ENCODE measurements at places on chromosomes 1 and 21. TPM values are rescaled to one million over a fixed set of nuclear protein-coding genes. Genes with fewer than 3 reads are reported as not detected.
A peak's percentile ranks its signal among the peaks of the same experiment; 100 is the strongest.

Gene CFAP107
- 1.2 TPM for polyA plus RNA-seq

Gene ETV3
- polyA plus RNA-seq, result 28.2 TPM

Gene MIXL1
- 0.16 TPM for polyA plus RNA-seq

Gene RGS13
- polyA plus RNA-seq, result not detected

Gene DNAH14
- polyA plus RNA-seq, result 19.0 TPM

Gene ADORA3
- polyA plus RNA-seq, result 0.65 TPM

Gene KIF2C
- polyA plus RNA-seq, result 28.1 TPM

DNA sequence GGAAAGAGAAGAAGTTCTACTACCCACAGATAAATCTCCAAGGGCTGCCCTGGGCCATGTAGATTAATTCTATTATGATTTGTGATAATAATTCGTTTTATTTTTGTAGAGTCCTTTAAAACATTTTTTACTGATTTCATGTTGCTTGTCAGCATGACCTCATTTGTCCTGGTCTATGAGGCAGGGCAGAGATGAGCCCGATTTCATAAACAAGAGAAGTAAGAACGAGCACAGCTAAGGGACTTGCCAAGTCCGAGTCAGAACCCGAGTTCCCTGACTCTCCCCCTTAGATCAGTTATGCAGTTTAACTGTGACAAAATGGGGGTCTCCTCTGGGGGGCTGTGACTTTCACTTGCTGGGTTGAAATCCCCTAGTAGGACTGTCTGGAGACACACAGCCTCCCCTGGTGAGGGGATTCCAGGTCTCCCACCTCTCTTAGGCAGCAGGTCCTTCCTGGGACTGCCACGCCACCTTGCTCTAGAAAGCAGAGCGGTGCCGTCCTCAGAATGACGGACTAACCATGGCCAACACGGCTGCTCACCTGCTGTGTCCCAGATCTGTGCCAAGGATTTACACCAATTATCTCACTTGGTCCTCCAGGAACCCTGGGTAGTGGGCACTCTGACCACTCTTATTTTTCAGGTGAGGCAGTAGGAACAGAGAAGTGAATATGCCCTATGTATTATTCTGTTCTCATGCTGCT lies 31.0 kb upstream of the SOX13 start:
- no peak for DNase-seq

DNA sequence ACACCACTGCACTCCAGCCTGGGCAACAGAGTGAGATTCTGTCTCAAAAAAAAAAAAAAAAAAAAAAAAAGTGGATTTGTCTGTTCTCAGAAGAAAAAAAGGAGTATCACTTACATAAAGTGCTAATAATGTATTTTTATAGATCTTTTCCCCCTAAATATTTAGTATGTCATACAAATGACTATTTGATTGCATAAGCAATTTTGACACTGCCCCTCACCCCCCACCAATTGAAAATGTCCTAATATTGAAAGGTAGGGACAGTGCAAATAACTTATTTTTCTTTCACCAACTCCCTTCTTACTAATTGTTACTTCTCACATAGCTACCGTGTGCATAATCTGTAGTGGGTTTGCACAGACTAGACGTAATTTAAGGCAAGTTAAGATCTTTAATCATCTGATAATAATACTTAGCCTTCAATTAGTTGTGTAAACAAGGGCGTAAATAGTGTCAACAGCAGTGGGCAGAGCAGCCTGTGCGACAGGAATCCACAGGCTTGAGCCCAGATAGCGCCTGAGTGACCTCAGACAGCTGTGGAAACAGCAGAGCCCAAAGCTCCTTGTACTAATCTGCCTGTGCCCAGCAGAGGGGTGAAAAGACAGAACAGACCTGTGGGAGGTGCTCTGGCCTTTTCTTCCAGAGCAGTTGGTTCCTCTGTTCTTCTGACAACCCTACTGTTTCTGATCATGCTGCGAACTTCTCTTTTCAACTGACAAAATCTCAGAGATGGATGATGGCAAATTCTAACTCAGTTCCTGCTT lies 4.5 kb upstream of the IER5 start:
- DNase-seq, result no peak

DNA sequence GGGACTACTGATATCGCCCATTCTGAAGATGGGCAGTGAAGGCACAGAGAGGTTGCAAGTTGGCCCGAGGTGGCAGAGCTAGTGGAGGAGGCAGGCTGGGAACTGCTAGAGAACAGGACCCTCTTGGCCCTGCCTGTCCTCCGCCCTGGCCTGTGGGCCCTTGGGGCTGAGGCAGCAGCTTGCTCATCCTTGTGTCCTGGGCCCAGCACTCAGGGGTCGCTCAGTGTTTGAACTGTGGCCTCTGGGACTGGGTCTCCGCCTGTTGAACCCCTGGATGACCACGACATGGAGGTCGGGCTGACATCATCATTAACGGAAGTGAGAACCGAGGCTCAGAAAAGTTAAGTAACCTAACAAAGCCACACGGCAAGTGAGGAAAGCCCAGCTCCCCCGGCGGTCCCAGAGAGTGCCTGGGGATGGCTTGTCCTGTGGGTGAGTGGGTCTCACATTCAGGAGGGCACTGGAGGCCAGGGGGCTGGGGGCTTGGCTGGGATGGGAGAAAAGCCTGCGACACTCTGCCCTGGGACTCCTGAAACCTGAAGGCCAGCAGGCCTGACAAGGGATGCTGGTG lies 23.0 kb upstream of the DDOST start:
- DNase-seq, result no peak

DNA sequence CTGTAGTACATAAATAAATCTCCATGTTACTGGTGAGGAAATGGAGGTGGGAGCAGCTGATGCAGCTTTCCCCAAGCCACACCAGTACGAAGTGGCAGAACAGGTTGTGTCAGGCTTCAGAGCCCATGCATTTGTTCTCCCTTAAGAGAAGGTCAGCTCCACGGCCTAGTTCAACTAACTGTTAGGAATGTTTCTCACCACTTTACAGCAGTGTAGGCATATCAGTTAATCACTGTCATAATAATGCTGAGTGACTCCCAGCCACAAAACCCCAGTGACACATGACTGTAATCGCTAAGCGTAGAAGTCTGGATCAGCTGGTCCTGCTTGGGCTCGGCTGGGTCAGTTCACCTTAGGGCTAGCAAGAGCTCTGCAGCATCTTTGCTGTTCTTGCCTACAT lies 90.4 kb downstream of the VPS26C start:
- DNase-seq, result peak; percentile 43

DNA sequence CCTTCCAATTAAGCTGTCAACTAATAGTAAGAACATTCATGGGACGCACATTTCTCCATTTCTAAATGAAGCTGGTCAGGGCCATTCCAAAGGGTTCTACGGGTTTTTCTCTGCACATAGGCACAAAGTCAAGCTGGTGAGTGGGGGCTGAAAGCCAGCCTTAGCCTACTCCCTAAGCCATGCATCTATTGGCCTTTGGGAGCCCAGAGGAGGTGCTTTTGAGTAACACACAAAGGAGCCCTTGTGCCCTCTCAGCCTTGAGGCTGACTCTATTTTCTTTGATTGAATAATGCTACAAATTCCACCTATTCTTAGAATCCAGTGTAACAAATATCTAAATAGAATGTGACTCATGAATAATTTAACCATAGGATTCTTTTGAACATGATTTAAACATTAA lies 73.6 kb downstream of the RGS13 start:
- no peak for DNase-seq

DNA sequence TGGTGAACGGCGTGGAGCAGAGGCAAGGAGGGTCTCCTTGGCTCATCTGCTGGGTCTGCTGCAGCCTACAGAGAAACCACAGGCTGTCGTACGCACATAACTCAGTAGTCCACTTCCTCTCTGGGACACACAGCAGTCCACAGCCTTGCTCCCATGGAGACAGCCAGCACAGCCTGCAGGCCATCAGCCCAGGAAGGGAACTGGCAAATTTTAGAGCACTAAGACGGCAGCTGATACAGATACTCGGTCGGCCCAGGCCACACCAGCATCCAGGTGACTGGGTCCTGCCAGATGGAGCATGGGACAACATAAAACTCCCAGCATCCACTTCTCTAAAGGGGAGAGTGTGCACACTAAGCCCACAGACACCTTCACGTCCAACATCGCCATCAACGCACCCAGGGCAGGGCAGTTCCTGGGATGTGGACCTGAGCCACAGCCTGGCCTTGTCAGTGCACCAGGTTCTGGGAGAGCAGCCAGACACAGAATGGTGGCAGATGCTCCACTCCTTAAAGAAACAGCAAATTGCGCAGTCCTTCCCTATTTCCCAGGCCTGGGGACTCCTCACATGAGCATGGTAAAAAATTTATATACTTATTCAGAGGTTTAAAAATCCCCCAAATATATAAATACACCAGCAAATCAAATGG lies 247.1 kb upstream of the RAB4A start:
- no peak for DNase-seq

DNA sequence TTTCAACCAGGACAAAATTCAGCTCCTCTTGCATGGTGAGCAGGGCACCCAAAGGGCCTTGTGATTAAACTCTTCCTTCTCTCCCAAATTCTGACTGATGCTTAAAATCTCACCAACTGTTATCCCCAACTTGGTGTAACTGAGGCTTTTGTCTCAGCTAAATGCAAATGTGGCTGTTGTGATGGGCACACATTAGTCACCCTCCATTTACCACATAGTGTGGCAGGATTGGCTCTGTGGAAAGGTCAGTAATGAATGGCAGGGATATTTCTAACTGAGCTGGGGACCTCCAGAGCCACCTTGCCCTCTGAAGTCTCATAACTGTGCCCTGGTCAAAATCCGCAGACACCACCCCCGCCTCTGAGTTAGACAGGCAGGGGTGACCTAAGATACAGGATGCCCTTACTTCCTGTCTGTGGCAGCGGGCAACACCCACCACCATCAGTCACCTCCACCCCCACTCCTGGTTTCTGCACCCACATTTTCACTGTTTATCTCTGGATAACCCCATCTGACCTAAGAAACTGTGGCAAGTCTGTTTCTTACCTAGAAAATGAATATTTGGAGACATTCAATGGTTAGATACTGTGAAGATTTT lies 25.4 kb upstream of the RGS16 start:
- no peak for DNase-seq

DNA sequence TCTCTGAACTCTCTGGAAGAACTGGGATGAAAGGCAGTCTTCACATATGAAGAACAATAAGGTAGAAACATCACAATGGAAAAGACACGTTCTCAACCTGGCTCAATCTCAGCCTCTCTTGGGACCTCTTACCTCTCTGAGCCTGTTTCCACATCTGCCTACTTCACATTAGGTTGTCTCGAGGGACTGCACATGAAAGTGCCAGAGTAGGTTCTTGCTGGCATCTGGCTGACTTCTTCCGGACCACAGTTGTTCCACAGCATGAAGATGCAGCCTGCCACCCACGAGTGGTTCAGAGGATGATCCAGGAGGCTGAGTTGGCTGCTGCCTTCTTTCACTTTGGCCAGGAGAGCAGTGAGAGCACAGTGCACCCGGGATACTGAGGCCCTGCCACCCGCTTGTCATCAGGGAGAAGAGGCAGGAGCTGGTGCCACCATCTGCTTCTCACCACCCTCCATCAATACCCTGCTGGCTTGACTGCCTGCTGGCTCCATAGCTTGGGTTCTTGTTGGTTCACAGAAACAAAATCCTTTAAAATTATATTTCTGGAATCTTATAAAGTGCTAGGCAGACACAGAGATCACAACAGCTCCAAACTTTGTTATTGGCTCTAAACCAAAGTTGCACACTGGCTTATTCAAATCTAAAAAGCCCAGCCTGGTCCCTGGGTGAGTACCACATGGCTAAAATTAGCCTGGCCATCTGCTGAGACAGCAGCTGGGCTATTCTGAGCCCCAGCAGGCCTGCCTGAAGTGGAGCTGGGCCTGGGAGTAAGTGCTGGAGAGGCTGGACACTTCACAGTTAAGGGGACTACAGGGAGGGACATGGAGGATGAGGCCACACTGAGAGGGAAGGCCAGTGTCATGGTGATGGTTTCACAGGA lies 46.9 kb upstream of the LIN9 start:
- no peak for DNase-seq

DNA sequence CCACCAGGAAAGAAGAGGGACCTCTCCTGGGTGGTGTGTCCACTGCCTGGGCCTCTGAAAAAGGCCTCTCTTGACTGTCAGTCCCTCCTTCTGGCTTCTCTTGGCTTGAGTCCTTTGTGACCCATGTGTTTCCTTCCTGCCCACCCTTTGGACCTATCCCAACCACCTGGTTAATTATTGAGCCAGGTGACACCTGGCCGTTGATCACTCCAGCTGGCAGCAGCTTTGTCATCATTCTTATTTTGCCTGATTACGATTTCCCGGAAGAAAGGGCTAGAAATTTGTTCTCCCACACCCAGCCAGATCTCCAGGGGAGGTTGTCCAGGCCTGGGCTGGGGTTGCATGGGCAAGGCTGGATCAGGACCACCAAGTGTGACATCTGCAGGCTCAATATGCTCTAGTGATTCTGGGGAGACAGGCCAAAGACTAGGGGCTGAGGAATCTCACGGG lies 24.8 kb downstream of the CSF1 start:
- no peak for DNase-seq

DNA sequence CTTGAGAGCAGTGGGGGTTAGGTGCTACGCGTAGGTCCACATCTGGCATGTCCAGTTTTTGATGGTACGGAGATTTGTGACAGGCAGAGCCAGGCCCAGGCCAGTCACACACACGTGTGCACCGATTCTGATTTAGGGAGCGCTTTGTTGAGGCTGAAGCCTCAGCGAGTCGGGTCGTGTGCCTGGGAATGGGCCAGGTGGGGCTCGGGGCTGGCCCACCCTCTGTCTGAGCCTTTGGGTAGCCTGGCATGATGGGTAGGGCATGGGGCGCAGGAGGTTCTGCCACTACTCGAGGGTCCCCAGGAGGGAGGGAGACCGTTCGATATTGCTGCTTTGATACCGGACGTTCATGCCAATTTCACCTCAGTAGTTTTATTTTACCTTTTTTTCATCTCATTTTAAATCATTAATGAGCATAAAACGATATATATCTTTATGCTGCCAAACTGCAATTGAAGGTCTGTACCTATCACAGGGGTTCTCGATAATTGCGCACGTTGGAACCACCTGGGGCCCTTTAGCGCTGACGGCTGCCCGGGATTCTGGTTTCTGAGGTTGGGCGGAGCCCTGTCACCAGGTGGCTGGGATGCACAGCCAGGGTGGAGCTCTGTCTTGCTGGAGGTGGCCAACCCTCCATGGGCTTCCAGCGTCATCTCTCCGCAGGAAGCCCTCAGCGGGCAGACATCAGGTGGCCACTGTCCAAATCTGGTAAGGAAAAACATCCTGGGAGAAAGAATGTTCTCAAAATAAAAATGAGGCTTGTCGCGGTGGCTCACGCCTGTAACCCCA lies 71.9 kb downstream of the SCCPDH start:
- DNase-seq, result no peak

GRCh38 chr1:99207216-99207615 lies 57.1 kb upstream of the PLPPR4 start:
- no peak for DNase-seq

- no peak for DNase-seq
Observed at GRCh38 chr1:3461238-3461933, 6.9 kb downstream of the ARHGEF16 start.

GRCh38 chr21:35562876-35563275 lies 497.4 kb downstream of the SETD4 start:
- no peak for DNase-seq

GRCh38 chr1:188499690-188500089 lies 1670.9 kb downstream of the PLA2G4A start:
- peak; percentile 4 for DNase-seq
